ENCODE measurements at places on chromosomes 5 and 9. TPM values are rescaled to one million over a fixed set of nuclear protein-coding genes. Genes with fewer than 3 reads are reported as not detected.

MRPS30 gene
- 29.0 TPM for total RNA-seq

C9orf50 gene
- total RNA-seq, result not detected

C5orf58 gene
- total RNA-seq, result not detected

ANKRD18A gene
- total RNA-seq, result 6.5 TPM

SOWAHA gene
- 9.6 TPM for total RNA-seq

ANKRD34B gene
- not detected for total RNA-seq

THBS4 gene
- total RNA-seq, result 18.4 TPM

IL3 gene
- total RNA-seq, result not detected

CTXN3 gene
- total RNA-seq, result not detected

All from body of pancreas (tissue), 4 donors.